ENCODE measurements at places on chromosomes 13 and 19.
A peak's percentile ranks its signal among the peaks of the same experiment; 100 is the strongest.

- DNase-seq = no peak
Measured at GRCh38 chr19:49938662-49939061, 9.4 kb upstream of the NUP62 start.

DNA sequence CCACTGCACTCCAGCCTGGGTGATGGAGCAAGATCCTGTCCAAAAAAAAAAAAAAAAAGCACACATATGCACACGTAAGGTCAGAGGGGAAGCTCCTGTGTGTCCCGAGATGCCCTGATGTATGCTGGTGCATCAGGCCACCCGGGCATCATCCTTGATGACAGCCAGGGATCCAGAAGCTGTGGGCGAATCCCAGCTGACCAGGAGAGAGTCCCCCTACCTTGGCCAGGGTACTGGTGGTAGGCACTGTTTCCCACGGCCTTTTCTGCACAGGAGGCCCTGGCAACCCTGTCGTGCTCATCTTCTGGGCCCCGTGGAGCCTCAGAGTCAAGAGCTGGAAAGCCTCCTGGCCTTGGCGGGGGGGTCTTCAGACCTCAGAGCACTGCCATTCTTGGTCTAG, 14.0 kb downstream of the MYDGF start:
- DNase-seq = no peak

DNA sequence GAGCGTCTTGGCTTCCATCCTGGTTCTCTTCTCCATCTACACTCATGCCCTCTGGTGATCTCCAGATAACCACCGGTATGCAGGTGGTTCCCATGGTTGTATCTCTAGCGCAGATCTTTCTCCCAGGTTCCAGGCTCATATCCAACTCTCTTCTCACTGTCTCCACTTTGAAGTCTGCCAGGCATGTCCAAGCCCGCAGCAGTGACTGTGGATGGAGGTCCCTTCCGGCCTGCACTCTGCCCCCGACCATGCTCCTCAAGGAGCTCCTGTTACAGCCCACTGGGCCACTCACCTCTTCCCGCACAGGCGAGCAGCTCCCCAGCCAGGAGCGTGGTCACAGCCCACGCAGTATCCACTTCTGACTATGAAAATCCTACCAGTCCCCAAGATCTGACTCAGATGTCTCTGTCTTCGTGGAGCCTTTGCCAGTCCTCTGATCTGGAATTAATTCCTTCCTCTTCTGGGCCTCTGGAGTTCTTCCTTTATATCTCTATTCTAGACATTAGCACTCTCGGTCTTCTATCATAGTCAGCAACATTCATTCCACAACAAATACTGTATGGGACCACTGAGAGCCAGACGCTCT, 100.2 kb downstream of the TEX26 start:
- no peak for DNase-seq

- no peak for DNase-seq
Measured at GRCh38 chr19:45385392-45386221, 15.2 kb upstream of the ERCC2 start.

GRCh38 chr13:96851856-96852445, 142.3 kb downstream of the OXGR1 start:
- DNase-seq = no peak

DNA sequence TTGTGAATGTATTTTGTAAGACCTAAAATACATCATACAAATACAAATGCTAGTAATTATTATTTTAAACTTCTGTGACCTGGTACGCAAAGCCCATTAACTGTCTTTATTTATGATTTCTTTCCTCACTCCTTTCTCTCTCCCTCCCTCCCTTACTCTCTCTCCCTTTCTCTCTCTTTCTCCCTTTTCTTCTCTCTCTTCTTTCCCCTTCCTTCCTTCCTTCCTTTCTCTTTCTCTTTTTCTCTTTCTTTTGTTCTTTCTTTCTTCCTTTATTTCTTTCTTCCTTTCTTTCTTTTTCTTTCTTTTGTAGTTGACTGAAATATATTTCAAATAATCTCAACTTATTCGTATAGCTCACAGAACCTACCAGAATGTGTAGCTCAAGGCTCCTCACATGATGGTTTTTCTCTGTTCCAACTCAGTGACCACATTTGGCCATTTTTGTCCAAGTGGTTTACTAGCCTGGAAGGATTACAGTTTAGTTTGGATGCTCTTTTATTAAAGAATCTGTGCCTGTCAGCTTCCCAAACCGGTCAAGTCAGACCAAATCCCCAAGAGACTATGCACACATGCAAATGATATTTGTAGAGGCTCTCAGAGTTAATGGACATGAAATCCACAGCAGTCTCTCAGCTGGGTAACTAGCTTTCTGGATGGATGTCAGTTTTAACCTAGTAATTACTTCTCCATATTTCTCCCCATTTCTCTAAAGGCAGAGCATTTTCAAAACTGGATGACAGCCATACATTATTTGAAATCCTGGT, 71.7 kb downstream of the POSTN start:
- DNase-seq = no peak

DNA sequence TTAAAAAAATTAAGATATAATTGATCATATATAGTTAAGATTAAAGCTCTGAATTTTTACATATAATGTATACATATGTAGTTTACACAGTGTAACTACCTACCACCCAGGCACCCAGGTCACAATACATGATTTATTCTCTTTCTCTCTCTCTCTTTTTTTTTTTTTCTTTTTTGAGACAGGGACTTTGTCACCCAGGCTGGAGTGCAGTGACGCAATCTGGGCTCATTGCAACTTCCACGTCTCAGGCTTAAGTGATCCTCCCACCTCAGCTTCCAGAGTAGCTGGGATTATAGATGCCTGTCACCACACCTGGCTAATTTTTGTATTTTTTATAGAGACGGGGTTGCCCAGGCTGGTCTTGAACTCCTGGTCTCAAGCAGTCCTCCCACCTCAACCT, 18.8 kb upstream of the CLASRP start:
- no peak for DNase-seq

DNA sequence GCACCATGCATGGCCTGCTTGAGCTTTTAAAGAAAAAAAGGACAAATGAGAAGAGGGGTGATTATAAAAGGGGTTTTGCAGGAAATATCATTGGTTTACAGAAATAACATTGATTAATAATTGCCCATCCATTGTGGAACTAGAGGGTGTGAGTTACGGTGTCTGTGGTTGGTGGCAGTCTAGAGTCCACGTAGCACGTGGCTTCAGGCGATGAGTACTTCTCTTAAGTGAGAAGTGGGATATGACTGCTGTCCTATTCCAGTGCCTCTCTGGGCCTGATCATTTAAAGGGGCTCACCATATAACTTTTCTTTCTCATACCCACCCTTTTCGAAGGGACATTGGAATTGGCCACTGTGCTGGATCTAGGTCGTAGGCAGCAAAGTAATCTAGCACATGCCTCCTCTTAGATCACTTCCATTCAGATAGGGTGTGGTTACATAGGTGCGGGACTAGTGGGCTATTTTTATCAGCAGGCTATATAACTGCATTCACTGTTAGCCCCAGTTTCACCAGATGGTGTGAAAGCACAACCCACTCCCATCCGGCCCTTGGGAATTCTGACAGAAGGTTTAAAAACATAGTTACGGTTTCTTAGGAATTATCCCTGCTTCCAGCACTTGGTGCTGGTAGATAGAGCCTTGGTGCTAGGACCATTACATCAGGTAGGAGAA, 19.9 kb downstream of the PPP5C start:
- DNase-seq = no peak

DNA sequence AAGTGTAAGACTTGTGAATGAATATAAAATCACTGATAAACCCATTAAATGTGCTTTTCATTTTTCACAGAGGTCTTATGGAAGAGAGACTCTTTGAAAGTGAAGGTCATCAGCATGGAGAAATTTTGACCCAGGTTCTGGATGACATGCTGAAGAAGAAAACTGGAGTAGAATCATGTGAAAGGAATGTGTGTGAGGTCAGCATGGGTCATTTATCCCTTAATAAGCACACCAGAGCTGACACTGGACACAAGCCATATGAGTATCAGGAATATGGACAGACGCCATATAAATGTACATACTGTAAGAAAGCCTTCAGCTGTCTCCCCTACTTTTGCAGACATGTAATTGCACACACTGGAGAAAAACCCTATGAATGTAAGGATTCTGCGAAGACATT, 29.0 kb downstream of the ZNF20 start:
- DNase-seq = no peak

DNA sequence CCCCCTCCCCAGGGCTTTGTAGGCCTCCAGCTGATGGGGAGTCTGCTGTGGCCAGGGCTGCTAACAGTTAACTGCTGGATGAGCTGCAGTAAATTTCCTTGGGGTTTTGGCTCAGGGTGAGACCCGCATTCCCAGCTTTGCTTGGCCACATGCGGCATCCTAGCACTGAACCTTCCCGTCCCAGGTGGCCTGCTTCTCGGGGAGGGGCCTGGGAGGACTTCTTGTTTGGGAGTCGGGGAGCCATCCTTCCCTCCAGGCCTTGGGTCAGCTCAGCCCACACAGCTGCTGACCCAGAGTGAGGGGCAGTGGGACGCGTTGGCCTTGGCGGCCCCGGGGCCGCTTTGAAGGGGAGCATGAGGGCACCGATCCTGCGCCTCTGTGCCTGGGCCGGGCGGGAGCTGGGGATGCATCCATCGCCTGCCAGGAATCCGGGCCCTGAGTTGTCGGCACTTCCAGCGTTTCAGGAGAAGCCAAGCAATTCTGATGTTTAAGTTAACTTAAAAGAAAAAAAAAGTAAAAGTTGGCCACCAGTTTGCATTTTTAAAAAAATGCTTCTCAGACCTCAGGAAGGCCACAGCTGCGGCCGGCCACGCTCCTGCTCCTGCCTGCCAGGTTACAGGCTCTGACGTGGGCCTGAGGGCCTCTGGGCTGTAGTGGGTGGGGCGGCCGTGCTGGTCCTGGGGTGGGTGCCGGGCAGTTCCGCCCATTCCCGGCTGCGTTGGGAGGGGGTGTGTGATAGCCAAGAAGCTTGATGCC, 27.7 kb downstream of the CRTC1 start:
- peak; percentile 79 for DNase-seq

- DNase-seq = no peak
Measured at GRCh38 chr13:32153056-32153455, 121.5 kb downstream of the FRY start.

GRCh38 chr19:8206147-8207087, 2.8 kb upstream of the CERS4 start:
- DNase-seq = no peak

DNA sequence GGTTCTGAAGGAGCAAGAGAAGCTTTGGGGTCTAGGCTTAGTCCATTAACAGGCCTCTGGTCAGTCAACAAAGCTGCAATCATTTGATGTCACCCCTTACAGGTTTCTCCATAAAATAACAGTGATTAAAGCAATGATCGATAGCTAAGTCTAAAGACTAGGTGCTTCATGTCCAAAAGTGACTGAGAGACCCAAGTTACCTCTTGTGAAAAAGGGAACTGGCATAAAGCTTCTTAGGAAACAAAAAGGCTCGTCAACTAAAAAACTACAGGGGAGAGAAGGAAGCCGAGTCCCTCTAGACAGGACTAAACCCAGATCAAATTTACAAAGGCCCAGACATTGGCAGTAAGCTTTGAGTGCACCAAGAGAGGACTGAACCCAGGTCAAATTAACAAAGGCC, 2.2 kb downstream of the DCUN1D2 start:
- DNase-seq = no peak

DNA sequence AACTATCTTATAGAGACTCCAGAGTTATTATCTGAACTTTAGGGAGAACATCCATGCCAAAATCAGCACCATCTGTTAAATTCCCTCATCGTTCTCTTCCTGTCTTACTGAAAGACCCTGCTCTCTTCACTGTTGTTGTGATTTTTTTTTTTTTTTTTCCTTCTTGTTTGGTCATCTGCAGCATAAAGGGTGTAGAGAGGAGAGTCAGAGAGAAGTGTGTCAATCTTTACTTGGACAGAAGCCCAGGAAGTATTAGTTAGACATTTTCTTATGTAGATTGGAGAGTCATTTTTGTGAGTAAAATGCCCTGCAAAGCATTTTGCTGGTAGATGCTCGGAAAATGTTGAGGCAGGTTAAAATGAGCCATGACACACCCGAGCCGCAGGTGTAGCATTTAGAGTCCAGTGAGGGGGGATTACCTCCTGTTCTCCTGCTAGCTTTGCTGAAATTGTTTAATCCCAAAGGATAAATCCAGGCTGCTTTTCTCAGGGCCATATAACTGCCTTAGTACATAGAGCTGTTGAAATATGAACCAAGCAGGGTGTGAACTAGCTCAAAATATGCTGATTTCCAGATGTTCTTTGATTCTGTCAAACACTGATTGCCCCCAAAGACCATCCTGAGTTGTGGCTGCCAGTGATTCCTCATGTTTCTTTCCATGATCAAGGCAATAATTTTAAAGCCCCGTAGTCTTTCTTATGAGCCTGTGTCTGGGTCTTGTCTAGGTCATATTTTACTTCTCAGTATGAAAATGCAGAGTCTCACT, 143.5 kb downstream of the DCT start:
- no peak for DNase-seq

GRCh38 chr19:49590971-49591730, at the start of gene PRR12:
Gene PRR12 (plus strand): TSS chr19:49591182. CDS start chr19:49591655, 473 bp downstream.
- DNase-seq = peak; percentile 87

- DNase-seq = no peak
Measured at GRCh38 chr19:38649305-38650171, 2.1 kb downstream of the ACTN4 start.

DNA sequence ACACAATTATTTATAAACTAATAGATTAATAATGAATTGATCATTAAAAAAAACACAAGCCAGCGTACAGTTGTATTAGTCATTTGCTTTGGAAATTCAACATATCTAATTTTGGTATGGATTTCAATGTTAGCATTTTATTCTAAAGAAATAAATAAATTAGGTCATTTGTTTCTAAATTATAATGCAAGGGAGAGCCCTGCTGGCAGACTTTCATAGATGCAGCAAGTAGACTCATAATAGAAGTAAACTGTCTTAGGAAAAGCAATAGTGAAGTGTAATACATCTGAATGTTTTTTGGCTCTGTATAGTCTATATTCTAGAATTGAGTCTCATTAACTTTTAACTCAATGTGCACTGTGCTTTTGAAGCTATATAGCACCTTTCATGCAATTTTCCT, 982.4 kb upstream of the MIR17HG start:
- no peak for DNase-seq

DNA sequence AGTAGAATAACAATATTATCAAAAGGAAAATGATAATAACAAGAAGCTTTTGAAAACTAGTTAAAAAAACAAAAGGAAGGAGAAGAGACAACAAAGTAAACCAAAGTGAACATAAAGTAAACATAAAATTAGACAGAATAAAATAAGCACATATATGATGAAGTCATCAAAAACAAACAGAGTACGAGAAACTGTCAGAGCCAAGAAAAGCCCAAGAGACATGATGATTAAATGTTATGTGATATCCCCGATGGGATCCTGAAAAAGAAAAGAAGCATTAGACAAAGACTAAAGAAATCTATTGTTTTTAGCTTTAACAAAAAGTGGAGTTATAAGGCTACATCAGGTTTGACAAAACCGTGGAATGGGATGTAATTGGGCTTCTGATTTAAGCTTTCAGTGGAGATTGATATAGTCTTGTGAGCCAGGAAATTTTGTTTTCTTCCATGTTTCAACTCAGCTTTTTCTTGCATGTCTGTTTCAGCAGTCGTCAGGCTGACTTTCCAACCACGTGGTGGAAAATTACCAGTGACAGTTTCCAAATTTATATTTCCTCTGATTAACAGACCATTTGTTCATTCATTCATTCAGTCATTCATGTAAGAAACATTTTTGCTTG, 64.9 kb downstream of the KL start:
- DNase-seq = no peak

All from left lung (tissue), 14 donors.